ENCODE measurements at places on chromosomes 11 and 22. TPM values are rescaled to one million over a fixed set of nuclear protein-coding genes. Genes with fewer than 3 reads are reported as not detected.

Gene PIWIL4
- 1.2 TPM for total RNA-seq

Gene PELI3
- 17.7 TPM for total RNA-seq

Gene CAPN5
- total RNA-seq: 2.1 TPM

Gene SCGB2A2
- total RNA-seq: not detected

Gene CRACR2B
- 0.43 TPM for total RNA-seq

Gene TIMP3
- total RNA-seq: 77.6 TPM

Gene TMPRSS4
- total RNA-seq: 48.7 TPM

Gene DEUP1
- not detected for total RNA-seq
